ENCODE measurements at places on chromosomes 16 and 17.

DNA sequence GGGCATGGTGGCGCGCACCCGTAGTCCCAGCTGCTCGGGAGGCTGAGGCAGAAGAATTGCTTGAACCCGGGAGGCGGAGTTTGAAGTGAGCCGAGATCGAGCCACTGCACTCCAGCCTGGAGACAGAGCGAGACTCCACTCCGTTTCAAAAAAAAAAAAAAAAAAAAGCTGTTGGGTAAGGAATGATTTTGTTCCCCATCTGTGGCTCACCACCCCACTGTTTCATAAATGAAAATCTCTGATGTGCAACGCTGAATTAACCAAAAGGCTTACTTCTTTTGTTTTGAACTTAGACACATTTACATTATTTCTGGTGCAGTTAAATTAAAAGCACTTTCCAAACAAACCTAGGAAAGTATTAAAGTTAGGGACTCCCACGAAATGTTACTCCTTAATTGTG is 1.2 kb upstream of the METTL9 start:
- DNase-seq: no peak

DNA sequence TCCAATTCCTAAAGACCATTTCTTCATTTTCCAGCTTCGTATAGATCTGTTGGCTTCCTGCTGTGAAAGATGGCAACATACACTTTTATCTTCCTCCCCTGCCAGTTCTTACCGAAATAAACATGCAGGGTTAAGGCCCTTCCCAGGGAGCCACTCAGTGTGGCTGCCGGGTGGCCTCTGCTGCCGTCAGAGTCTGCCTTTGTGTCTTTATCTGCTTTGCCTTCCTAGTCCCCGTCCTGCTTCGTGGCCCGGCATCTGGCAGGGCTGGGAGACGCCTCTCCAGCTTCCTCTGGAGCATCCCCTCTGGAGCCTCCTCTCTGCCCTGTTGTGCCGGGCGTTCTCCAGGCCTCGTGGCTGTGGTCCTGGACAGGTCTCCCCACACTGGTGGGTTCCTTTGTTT is 30.3 kb upstream of the CAPN15 start:
- DNase-seq: no peak

- no peak for DNase-seq
These were observed 1.4 kb downstream of the CCDC43 start for GRCh38 chr17:44688200-44688599.

GRCh38 chr16:84794626-84795025 is 25.2 kb upstream of the CRISPLD2 start:
- no peak for DNase-seq

- DNase-seq: no peak
These were observed 25.5 kb upstream of the BCO1 start for GRCh38 chr16:81212830-81213465.

DNA sequence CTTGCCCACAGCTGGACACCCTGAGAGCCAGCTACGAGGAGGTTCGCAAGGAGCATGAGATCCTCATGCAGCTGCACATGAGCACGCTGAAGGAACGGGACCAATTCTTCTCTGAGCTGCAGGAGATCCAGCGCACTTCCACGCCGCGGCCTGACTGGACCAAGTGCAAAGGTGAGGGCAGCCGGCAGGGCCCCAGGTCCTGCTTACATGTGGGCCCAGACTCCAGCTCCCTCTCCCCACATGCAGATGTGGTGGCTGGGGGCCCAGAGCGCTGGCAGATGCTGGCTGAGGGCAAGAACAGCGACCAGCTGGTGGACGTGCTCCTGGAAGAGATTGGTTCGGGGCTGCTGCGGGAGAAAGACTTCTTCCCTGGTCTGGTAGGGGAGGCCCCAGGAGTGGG is 16.2 kb upstream of the THAP11 start:
- no peak for DNase-seq

DNA sequence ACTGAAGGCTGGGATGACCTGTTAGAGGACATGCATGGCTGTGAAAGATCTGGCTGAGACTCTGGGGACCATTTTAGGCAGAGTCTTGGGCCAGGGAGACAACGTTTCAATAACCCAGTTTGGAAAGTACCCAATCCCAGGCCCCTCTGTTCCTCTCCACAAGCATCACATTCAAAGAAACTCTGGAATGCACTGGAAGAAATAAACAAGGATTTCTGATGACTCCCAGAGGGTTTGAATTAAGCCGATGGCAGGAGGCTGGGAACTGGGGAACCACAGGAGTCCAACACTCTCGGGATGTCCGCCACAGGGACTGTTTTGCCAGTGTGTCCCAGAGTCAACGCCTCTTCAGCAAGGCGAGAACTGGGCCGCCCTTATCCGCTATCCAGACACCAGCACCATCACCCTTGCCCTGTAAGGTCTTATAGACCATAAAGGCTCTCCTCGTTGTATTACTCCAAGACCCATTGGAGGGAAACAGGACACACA is 3.3 kb downstream of the PMP22 start:
- no peak for DNase-seq

DNA sequence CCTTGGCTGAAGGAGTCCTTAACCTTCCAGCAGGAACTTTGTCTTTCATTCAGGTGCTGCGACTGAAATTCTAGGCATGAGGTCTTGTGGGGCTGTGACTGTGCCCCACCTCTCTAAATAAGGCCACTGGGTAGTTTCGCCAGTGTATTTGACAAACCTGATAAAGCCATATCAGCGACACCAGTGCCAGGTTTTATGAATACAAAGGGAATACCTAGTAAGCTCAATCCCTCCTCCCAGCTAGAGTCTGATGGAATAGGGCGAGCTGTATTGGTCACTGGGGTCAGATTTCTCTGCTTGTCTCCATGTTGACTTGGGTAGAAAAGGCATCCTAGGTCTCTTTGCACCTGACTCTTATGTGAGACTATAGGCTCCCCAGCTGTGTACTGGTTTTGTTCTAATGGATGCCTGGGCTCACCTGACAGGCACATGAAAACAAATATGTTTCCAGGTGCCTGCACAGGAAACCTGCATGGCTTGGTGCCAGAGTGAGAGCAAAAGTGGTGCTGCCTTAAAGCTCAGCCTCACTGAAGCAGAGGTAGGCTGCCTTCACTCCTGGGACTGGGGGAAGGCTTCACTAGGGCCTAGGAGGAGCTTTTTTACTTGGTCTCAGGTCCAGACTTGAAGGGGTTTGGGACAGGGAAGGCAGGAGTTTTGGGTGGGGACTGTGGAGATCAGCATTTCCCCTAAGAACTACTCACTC is 8.3 kb downstream of the SLC7A6 start:
- peak; percentile 82 for DNase-seq

- no peak for DNase-seq
These were observed 16.2 kb upstream of the MTMR4 start for GRCh38 chr17:58530655-58531054.

DNA sequence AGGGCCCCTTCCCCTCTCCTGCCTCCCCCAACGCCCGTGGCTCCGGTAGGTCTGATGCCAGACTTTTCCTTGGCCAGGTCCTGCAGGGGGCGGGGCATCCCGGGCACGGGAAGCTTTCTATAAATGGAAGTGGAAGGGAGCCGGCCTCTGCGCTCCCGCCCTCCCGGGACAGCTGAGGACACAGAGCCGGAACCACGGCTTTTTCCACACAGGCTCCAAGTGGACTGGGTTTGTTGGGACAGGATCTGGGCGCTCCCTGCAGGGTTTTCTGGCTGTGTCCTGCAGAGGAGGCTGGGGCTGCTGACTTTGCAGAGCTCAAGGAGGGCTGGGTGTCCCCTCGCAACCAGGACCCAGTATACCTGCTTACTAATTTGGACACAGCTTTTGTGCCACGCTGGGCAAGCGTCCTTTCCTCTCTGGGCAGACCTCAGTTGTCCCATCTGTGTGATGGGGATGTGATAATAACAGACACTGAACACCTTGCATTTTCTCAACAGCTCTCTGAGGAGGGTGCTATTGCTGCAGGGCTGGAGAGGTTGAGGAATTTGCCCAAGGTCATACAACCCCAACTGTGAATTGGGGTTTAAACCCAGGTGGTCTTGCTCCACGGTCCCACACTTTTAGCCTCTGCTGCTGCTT is 1.8 kb downstream of the TNS4 start:
- DNase-seq: no peak

GRCh38 chr17:63841350-63842172 is 924 bp downstream of the SMARCD2 start:
- DNase-seq: no peak

- DNase-seq: no peak
These were observed 239.0 kb downstream of the CCDC182 start for GRCh38 chr17:57505841-57506773.

All from CD4-positive, alpha-beta memory T cell (primary cell).